ENCODE measurements at places on chromosomes 16 and 17.

- no peak for DNase-seq
Observed at GRCh38 chr17:67619555-67619954, 98.2 kb upstream of the NOL11 start.

- DNase-seq, result no peak
Observed at GRCh38 chr17:7915179-7915610, 894 bp downstream of the RNF227 start.

DNA sequence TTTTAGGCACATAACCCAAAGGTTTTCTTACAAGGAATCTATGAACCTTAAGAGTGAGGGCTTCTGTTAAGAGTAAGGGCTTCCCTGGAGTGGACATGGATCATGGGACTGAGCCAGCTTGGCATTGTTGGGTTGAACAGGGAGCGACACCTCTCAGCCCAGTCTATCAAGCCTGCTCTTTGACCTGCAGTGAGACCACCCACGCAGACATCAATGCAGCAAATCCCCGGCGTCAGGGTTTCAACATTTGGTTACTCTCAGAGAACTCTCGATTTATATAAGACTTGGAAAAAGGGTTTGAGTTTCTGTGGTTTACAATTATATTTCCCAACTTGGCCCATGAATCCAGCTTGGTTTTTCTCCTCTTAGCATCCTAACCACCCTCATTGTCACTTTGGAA is 299.9 kb downstream of the WWOX start:
- no peak for DNase-seq

GRCh38 chr16:76428858-76429257 is 151.7 kb downstream of the CNTNAP4 start:
- no peak for DNase-seq

DNA sequence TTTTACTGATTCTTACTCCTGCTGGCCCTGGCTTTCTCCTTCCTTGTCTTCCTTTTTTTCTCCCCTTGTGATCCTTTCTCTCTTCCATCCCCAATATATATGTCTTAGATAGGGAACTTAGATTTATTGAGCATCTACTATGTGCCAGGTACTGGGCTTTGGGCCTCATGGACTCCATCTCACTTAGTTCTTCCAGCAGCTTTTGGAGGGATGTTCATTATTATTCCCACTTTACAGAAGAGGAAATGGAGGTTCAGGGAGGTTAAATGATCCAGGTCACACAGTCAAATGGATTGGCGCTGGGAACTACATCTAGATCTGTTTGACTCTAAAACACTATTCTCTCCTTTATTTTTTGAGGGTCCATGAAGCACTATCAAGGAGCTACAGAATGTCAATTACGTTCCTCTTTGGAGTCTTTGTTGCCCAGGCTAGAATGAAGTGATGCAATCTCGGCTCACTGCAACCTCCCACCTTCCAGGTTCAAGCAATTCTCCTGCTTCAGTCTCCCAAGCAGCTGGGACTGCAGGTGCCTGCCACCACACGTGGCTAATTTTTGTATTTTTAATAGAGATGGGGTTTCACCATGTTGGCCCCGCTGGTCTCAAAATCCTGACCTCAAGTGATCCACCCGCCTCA is 19.0 kb upstream of the PRKCA start:
- no peak for DNase-seq

DNA sequence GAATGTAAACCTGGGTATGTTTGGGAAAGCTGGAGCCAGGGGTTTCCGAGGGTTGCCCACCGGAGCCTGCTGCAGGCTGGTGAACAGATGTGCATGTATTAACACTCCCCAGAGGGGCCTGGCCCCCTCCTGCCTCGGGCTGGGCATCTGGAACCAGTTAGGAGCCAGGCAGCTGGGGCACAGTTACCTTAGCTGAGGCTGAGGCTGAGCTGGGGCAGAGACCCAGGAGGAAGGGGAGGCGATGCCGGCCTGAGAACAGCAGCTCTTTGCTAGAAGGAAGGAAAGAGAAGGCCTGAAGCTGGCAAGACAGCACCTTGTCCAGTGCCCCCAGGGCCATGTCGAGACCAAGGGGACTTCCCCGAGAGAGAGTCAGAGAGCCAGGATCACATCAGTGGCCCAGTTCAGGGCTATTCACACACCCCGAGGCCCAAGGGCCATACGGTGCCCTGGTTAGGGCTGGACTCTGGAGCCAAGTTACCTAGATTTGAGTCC is 65.8 kb downstream of the RMI2 start:
- DNase-seq, result no peak

DNA sequence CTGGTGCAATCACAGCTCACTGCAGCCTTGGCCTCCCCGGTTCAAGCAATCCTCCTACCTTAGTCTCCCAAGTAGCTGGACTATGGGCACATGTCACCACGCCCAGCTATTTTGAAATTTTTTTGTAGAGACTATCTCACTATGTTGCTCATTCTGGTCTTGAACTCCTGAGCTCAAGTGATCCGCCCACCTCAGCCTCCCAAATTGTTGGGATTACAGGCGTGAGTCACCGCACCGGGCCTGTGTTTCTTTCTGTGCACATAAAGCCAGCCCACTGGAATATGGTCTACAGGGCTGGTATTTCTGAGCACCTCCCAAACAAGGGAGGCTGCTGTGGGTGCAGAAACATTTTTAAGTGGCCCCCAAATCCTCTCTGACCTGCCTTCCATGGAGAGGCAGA is 8.4 kb downstream of the TMEM95 start:
- no peak for DNase-seq

GRCh38 chr17:50169881-50170459 is 4.2 kb downstream of the SGCA start:
- DNase-seq, result no peak

DNA sequence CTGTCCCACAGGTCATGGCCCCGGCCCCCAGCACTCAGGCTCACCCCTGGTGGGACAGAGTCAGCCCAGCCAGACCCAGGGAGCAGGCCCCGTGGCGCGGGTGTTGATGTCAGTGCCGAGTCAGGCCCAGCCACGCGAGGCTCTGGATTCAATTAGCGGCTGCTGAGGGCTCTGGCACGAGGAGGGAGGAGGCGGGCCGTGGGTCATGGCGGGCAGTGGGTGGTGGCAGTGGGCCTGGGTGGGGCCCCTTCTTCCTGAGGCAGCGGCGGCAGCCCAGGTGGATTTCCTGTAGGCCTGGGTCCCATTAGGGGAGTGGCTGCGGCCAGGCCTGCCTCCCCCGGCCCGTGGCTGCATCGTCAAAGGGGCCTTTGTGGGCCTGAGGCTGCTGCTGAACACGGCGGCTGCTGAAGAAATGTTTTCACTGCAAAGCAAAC is 12.9 kb downstream of the VASN start:
- DNase-seq, result no peak

GRCh38 chr16:4918781-4919251 is 18.1 kb downstream of the PPL start:
- DNase-seq, result no peak

- no peak for DNase-seq
Observed at GRCh38 chr17:3440451-3440850, 6.8 kb upstream of the OR1E2 start.

GRCh38 chr16:24635900-24636610 is 93.4 kb upstream of the TNRC6A start:
- DNase-seq, result peak; percentile 68

GRCh38 chr16:54409982-54410381 is 123.4 kb upstream of the IRX3 start:
- DNase-seq, result no peak

GRCh38 chr17:58007781-58008706 is 998 bp upstream of the SRSF1 start:
- no peak for DNase-seq

- no peak for DNase-seq
Observed at GRCh38 chr17:56934280-56934679, 20.4 kb upstream of the TRIM25 start.

GRCh38 chr16:85650844-85651628 is 37.7 kb downstream of the GINS2 start:
- no peak for DNase-seq

DNA sequence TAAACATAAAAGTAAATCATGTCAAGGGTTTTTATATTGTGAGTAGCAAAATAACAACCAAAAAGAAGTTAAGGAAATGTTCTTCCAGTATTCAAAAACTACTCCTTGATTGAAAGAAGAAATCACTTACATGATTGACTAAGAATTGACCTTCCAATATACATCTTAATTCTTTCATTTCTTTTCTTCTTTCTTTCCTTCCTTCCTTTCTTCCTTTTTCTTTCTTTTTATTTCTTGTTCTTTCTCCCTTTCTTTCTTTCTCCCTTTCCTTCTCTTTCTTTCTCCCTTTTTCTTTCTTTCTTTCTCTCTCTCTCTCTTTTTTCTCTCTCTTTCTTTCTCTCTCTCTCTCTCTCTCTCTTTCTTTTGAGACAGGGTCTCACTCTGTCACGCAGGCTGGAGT is 60.7 kb upstream of the SOX9 start:
- DNase-seq, result no peak

DNA sequence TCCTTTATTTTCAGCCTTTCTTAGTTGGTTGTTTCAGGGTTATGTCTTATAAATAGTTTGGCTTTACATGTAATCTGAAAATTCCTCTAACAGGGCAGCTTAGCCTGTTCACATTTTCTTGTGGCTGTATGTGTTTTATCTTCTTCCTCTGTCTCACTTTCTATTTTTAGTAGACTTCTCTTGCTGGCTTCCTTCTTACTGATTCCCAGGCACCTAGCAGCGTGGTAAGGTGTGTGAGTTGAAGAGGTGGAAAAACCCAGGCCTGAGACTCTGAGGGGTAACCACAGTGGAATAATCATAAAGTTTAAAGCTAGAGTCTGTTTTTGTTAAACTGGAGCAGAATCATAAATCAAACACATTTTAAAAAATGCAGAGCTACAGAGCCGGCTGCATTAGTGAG is 190.9 kb downstream of the LGALS9B start:
- no peak for DNase-seq

GRCh38 chr17:44352828-44353671 is 7.9 kb downstream of the GRN start:
- DNase-seq, result no peak

- no peak for DNase-seq
Observed at GRCh38 chr17:82222816-82223215, 6.0 kb upstream of the SLC16A3 start.

DNA sequence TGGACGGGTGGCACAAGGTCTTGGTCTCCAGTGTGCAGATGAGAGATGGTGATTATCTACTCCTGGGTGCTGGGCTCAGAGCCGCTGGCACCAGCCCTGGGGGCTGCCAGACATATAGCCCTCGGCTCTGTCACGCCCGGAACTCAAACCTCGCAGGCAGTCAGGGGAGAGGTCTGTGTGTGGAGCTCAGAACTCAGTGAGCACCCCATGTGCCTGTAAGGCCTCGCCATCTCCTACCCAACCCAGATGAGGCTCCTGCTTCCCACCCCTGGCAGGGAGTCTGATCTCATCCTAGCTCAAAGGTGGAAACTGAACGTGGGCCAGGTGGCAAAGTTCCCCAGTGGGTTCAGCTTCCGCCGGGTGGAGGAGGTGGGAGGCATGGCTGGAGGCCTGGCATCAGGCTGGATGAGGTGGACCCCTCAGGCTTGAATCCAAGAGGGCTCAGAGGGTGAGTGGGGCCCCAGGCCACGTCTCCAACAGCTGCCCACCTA is 22.6 kb upstream of the NPTX1 start:
- DNase-seq, result no peak

DNA sequence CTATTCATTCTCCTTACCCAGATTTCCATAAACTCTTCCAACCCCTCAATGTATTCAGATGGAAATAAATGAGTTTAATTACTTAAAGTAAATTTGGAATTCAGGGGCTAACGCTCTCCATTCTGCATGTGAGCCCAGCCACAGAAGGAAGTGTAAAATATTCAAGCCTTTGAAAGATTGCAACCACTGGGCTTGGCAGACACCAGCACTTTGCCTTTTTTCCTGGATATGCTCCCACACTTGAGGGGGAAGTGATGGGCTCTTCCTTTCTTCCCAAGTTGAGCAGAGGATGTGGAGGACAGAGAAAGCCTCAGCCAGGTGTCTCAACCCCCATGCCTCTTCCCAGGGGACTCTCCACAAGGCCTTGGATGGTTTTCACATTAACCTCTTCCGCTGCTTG is 825.1 kb upstream of the EEF2KMT start:
- DNase-seq, result no peak

GRCh38 chr16:14310519-14310991 is 239.4 kb downstream of the MRTFB start:
- DNase-seq, result peak; percentile 28

DNA sequence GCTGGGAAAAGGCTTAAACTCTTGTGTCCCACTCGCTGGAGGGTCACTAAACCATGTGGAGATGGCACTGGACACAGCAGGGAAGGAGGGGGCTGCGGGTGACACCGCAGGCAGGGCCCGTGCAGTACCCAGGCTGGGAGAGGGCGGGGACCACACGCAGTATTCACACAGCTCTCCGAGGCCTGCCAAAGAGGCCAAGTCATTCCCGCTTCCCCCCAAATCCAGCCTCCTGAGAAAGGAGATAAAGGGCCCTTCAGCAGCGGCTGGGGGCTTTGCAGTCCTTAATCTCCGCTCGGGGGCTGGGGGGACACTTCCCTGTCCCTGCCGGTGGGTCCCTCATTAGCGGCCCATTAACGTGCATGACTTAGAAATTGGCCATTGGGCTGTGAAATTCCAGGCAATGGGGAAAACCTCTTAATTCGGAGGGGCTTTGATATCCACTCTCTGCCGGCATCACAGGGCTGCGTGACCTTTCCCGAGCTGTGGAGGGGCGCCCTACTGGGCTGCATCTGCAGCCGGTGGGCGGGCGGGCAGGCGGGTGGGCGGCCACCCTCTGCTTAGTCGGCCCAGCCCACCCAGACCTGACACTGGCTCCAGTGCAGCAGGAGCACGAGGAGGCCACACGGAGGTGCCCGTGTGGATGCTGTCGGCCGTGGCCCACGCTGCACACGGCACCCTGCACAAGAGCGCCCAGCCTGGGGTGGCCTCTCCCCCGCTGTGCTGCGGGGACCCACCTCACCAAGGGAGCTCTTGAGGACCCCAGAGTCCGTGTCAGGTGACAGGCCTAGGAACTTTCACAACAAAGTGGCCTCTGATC is 2.6 kb upstream of the SLC38A8 start:
- DNase-seq, result no peak

Data from left colon (tissue), 2 donors.